Thymus (tissue), 14 donors: ENCODE measurements at places on chromosomes 5 and 9.

DNA sequence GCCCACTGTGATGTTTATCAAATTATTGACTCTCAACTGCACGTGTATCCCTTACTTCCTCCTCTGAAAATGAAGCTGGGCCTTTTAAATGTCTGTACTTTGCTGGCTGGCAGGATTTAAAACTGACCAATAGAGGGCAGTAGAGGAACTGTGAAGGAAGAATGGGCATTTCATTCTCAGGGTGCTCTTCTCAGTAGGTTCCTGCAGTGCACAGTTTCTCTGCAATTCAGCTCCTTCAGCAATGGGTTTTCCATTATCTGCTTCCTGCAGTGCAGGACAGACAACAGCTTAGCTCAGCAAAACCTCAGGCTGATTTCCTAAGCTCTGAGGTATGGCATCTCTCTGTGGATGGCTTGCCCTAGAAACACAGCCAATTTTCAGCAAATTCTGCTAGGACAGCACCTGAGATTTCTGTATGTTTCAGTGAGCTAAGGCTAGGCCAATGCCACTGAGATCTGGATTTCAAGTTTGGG lies 298.4 kb upstream of the PRDM9 start:
- DNase-seq, result peak; percentile 4

DNA sequence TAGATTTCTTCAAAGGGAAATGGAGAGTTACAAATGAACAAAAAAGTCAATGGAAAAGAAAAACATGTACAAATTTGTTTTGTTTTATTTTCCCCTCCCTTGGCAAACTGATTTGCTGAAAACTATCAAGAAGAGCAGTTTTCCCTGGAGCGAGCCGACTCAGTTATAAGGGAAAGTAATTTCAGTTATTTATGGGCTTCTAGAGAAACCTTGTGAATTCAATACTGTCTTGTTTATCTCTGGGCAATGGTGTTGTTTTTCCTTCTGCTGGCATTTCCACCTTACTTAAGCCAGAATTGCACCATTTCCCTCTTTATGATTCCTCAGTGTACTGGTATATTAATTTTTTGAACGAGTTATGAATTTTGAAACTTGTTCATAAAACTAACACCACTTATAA lies 1163.6 kb downstream of the CDH12 start:
- DNase-seq, result no peak

- no peak for DNase-seq
These were observed 58.4 kb downstream of the TEX10 start for GRCh38 chr9:100294341-100294740.

DNA sequence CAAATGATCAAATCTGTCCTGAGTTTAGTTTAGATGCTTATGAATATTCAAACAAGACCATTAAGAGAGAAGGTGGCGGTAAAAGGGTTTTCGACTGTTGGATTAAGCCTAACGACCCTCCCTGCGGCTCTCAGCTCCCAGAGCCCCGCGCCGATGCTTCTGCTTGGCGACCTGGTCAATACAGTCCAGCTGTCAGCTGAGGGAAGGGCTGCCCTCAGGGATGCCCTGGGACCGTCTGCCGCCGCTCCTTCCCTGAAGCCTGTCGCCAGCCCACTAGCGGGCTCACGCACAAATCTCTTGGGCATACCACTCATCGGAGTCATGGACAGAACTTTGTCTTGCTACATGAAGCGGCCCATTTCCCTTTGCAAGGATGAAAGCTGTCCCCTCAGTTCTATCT lies 136.6 kb upstream of the RAPGEF1 start:
- DNase-seq, result no peak

DNA sequence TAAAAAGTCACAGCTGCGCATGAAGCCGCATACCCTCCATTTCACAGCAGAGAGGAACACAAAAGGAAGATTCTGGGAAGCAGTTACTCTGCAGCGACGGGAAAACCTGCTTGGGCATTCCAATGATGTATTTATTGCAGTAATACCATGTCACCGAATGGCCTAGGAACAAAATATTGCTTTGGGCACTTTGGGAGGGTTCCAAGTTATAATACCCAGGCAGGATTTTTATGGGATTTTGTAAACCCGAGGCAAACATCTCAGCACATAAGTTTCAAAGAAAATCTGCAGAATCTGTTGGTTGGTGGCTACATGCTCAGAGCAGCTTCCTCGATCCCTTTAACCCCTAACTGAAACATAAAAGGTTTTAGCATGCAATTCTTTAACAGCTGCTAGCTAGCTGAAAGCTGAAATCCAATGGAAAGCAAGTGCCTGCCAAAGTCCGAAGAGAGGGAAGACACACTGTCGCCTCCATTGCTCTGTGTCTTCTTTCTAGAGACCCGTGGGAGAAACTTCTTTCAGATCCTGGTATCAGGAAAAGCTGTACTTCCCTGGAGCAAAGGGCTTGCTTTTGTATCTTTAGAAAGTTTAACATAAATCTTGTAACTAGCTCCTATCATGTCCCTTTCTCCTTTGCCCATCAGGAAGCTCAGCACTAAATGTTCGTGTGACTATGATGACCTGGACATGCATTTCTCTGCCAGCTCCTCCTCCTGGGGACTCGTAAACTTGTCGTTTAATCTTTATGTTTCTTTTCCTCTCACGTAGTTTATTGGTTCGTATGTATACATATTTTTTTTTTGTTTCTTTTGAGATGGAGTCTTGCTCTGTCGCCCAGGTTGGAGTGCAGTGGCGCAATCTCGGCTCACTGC lies 195.0 kb downstream of the MAPKAP1 start:
- DNase-seq, result no peak

GRCh38 chr5:106093134-106093533 lies 1577.6 kb downstream of the EFNA5 start:
- DNase-seq, result no peak
